Progenitor cell of endocrine pancreas (in vitro differentiated cells): ENCODE measurements at places on chromosomes 2 and 18.

DNA sequence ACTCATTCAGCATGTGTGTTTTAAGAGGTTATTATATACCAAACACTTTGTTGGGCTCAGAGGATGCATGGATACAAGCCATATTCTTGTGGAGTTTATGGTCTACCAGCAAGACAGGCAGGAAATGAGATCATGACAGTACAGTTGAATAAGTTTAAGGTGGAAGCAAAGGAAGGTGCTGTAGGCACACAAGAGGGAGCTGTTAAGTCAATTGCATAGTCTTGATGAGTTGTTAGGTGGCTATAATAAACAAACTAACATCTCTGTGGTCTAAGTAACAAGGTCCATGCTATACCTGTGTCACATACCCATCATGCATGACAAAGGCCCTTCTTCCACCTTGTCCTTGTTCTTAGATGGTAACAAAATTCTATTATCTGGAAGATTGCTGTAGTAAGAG is 538.3 kb downstream of the CNTNAP5 start:
- DNase-seq: no peak

GRCh38 chr18:32922951-32923430 is 150.2 kb upstream of the KLHL14 start:
- no peak for DNase-seq

- DNase-seq: no peak
Measured at GRCh38 chr2:66488946-66489345, 54.0 kb downstream of the MEIS1 start.

- DNase-seq: no peak
Measured at GRCh38 chr2:26086779-26087178, 52.9 kb downstream of the RAB10 start.

- no peak for DNase-seq
Measured at GRCh38 chr18:66457245-66457644, 146.6 kb downstream of the CDH19 start.

DNA sequence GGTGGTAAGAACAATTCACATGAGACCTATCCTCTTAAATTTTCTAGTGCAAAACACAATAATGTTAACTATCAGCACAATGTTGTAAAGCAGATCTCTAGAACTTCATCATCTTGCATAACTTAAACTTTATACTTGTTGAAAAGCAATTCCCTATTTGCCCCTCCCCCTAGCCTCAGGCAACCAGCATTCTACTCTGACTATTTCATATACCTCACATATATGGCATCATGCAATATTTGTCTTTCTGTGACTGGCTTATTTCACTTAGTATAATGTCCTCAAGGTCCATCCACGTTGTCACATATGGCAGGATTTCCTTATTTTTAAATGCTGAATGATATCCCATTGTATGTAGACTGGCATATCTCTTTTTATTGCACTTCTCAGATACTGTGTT is 86.5 kb downstream of the STRADB start:
- no peak for DNase-seq

- DNase-seq: no peak
Measured at GRCh38 chr2:163732727-163733126, 3.1 kb downstream of the FIGN start.

DNA sequence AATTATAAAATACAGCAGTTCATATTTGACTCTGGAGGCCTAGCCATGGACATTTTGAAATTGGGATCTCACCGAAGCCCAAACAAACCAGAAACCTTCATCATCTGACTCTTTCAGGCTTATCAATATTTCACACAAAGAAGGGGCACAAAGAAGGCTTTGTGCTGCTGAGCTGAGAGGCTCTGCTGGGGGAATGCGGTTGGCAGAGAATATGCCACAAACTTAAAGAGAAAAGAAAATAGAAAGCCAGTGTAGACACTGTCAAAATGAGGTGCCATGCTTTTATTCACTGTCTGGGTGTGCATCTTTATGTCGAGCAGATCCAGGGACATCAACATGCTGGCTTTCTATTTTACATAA is 162.6 kb downstream of the QPCT start:
- DNase-seq: no peak

- DNase-seq: no peak
Measured at GRCh38 chr2:143816916-143817315, 687.7 kb downstream of the ARHGAP15 start.

DNA sequence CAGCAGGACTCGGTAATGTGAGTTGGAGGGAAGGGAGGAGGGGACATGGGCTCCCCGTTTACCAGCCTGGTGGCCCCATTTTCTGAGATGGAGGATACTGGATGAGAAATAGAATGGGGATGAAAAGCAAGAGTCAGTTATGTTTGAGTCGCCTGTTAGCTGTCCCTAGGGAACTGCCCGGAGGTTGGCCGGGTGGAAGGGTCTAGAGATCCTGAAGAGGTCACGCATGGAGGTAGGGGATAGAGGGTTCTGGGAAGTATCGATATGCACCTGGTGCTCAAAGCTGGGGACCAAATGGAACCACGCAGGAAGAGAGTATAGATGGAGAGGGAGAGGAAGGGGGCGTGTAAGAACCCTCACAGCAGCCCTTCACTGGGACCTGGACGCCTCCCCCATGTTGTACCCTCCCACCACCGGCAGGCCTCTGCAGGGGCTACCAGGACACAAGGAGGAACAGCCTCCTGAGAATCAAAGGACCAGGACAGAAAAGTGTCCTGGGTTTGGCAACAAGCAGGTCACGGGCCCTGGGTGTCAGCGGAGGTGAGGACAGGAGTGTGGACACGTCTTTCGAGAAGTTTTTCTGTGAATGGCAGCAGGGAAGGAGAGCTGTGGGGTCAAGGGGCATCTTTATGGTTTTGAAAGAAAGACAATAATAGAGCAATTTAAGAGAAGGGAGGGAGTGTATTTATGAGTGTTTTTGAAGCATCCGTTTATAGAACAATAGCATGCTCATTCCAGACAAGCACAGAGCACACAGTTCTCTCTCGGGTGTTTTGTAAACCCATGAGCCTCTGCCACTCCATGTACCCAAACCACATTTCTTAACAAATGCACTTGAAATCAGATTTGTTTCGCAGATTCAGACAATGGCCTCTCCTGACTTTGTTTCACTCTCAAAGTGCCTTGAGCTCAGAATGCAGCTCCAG is 132.2 kb downstream of the SMAD7 start:
- no peak for DNase-seq

GRCh38 chr2:240786355-240786841 is 33.6 kb downstream of the KIF1A start:
- DNase-seq: no peak
